Adipose tissue (tissue), 3 donors: ENCODE measurements at places on chromosomes 6 and 20. TPM values are rescaled to one million over a fixed set of nuclear protein-coding genes. Genes with fewer than 3 reads are reported as not detected.

The GRM4 gene
- 0.03 TPM for polyA plus RNA-seq

The THBD gene
- polyA plus RNA-seq = 106 TPM

The LTB gene
- polyA plus RNA-seq = 5.3 TPM

The VGLL2 gene
- not detected for polyA plus RNA-seq

The ZNF334 gene
- polyA plus RNA-seq = 1.3 TPM

The BPIFA1 gene
- polyA plus RNA-seq = not detected

The UST gene
- 2.4 TPM for polyA plus RNA-seq

The SLC12A5 gene
- 0.39 TPM for polyA plus RNA-seq

The CYP39A1 gene
- polyA plus RNA-seq = 1.7 TPM

The FHL5 gene
- 10.3 TPM for polyA plus RNA-seq

The HCRTR2 gene
- not detected for polyA plus RNA-seq

The NMBR gene
- polyA plus RNA-seq = 0.03 TPM

The ACTL10 gene
- 0.61 TPM for polyA plus RNA-seq

The C20orf144 gene
- 0.11 TPM for polyA plus RNA-seq
